Naive thymus-derived CD8-positive, alpha-beta T cell (primary cell): ENCODE measurements at places on chromosomes 7 and 10. TPM values are rescaled to one million over a fixed set of nuclear protein-coding genes. Genes with fewer than 3 reads are reported as not detected.

DNA sequence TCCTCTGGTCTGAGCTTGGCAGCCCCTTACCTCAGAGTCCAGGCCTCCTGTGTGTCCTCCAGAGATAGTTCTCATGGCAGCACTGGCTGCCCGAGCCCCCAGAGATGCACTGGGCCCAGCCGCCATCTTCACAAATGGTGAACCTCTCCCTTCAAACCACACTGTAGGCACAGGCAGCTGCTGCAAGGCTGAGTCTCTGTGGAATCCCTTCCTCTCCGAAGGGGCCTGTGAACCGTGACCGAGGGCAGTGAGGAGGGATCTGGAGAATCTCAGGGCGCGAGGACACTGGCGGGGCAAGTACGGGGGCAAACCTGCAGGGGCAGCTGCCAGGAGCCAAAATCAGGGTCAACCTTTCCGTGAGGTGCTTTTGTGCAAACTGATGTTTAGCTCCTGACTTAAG is 69.5 kb upstream of the CFAP46 start:
- DNase-seq, result no peak

GRCh38 chr10:87860816-87861403 is 2.4 kb downstream of the KLLN start:
- no peak for DNase-seq

DNA sequence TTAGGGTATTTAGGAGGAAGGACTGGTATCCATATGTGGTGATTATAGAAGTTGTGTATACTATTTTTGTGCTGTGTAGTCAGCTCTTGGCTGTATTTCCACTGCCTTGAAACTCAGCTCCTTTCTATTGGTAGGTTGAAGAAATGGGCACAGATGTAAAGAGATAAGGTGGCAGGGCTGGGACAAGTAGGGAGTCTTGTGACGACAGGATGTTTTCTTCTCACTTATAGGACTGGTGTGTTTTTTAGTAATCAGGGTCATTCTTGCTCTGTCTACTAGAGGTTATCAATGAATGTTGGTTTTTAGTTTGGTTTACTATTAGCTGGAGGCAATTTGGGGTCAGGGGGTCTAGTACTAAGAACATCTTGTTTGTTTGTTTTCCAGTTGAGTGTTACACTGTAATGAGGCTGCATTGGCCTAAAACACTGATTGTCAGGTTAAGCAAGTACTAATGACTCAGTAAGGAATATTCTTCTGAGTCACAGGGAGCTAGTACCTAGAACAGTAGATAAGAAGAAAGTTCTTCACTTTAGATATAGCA is 11.8 kb downstream of the UBN2 start:
- DNase-seq, result no peak

Gene ST8SIA6
- total RNA-seq, result not detected

Gene C10orf95
- total RNA-seq, result 0.52 TPM

Gene SPDYE5
- 0.26 TPM for total RNA-seq
